ENCODE measurements at places on chromosomes 7 and 10.

DNA sequence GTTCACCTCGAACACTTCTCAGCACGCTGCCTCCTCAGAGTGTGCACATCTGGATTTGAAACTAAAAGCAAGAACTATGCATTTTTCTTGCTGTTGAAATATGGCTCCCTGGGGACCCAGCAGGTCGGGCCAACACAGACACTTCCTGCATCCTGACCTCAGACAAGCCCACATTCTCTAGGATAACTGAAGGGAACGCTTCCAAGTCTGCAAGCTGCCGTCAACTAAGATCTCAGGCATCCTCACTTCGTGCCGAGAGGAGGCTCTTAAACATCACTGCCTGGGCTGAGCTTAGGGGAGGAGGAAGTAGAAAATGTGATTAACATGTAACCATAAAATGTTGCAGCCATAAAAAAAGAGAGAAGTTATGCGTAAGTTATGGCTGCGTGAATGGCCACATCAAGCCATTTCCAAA lies 65.5 kb downstream of the PYROXD2 start:
- DNase-seq, result no peak

- DNase-seq, result no peak
These were observed 50.8 kb downstream of the ZRANB1 start for GRCh38 chr10:124992462-124993344.

DNA sequence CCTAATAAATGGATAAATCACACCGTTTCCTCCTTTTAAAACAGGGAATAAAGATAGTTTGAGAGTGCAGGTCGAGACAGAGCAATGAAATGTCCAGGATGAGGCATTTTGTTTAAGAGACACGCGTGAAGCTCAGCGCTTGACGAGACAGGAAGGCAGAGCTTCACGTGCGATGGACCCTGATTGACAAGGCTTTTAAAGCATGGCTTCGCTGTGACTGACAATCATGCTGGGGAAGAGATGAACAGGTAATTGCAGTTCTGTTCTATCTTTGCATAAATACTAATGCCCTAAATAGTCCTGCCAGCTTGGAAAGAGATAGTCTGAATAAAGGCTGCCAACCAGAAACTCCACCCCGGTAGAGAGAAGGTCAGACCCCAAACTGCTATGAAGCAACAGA lies 442.3 kb upstream of the PFKP start:
- no peak for DNase-seq

- DNase-seq, result no peak
These were observed 38.5 kb downstream of the CRTAC1 start for GRCh38 chr10:97991871-97992270.

DNA sequence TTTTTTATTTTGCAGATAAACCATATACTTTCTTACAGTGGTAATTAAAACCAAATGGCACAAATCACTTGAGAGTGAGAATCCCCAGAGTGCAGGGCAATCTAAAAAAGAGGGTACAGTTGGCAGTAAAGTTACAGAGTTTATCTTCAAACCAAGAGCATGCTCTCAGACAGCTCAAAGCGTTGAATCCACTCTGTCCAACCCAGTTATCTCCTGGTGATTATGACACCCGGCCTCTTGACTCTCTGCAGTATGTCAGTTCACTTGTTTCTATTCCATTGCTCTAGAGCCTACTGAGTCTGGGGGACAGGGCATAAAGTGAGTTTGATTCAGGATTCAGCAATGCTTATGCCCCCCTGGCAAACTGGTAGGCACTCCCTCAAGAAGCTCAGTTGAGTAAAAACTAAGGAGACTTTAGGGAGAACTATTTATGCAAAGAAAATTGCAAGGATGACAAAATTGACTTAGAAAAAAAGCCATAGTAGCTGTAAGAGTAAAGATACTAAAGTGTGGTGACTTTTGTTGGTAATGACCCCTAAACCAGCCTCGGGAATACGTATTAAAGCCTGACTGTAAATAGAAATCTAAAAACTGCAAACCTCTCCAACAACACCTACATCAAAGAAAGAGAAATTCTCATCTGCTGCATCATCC lies 55.5 kb downstream of the COL1A2 start:
- DNase-seq, result no peak

DNA sequence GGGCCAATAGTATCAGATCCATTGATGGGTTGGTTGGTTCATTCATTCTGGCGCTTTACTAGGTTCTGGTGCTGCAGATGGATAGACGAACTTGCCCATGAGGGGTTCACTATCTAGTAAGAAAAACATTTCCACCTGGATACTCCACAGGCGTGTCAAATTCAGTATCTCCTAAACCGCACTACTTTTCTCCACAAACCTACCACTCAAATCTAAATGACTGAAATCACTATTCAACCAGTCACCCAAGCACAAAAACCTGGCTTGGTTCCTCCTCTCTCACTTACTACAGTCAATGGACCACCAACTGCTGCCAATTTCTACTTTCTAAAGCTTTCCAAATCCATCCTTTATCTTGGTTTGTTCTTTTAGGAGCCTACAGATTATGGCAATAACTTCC lies 572 bp downstream of the AGK start:
- no peak for DNase-seq

DNA sequence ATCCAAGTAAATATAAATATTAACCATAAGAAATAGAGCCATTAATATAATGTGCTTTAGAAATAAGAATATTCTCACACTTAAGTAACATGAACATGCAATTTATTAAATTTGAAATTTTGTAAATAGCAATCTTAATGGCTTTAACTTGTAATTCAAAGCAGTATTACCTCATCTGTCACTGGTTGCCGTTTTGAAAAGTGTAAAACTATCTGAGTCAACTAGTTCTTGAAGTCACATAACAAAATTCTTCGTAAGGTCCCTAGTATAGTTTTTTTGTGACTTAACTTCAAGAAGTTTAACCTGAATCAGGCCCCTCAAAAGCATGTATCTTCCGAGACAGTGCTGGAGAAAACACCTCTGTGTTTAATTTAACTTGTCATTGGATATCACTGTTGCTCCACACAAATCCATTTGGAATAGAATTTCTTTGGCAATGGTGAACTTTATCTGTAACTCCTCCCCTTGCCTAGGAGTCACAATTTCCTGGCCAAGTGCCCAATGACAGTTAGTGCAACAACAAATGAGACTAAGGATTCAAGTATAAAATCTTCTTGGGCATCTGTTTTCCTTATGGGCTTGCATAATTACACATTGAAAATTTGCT lies 47.1 kb downstream of the NT5C2 start:
- DNase-seq, result no peak

DNA sequence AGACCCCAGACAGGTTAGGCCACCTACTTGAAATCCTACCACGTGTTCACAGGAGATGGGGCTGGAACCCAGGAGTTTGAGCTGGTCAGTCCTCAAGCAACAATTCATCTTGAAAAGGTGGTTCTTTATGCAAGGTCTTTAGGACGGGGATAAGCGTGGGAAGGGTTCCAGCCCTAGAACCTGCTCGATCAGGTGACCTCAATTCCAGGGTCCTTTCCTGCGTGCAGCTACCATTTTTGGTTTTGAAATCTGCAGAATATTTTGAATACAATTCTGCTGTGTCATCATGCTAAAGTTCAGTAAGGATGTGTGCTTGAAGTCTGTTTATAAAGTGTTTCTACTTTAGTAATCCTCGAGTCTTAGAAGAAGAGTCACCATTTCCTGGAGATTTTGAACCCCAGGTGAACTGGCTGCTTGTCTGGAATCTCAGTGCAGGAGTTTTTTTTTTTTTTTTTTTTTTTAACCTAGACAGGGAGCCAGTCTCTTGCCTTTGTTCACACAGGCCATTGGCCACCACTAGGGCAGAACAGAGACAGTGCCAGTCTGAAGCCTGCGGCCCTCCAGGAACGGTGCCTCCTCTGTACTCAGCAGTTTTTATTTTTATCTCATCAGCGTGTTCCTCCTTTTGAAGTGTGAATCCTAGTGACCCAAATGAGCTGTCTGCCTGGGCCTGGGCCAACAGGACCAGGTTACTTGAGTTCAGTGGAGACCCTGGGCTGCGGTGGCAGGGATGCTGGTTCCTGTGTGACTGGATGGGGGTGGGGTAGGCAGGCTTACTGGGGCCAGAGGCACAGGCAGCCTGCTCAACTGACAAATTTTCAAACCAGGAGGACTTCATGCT lies 54.6 kb downstream of the EEPD1 start:
- no peak for DNase-seq

GRCh38 chr10:113232928-113233511 lies 283.0 kb downstream of the TCF7L2 start:
- DNase-seq, result no peak

DNA sequence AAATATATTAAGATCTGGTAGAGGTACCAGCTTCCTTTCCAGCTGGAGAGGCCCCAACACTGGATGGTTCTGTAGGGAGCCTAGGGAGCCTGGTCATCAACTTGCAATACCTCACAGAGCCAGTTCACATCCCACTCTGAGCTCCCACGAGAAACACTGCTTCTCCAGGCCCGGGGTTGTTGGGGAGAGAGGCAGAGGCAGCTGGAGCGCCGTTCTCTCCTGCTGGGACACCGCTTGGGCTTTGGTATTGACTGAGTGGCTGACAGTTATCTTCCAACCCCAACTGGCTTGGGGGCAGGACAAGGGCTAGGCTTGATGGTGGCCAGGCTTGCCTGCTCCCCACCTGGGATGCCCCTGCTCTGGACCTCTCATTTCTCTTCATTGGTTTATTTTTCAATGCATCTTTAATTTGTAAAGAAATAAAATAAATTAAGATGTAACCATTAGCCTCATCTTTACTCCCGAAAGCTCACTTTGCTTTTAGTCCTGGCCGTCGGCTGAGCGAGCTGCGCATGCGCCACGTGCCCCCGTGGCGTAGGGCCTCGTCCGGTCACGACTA lies 10.0 kb upstream of the CHCHD1 start:
- DNase-seq, result no peak

DNA sequence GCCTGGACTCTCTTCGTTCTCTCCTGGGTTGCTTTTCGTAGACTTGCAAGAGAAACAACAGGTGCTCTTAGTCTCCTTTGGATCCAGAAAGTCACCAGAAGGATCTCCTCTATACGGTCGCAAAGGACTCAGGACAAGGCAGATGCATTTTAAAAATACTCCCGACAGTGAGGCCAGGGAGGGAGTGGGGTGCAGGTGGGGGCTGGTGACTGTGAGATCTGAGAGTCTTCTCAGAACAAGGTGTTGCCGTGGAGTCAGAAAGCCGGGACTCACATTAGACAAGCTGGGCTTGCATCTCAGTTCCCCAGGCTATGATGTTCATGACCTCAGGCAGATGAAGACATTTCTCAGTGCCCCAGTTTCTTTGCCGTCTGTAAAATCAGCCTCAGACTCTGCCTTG lies 507.2 kb downstream of the TCERG1L start:
- DNase-seq, result no peak

- DNase-seq, result no peak
These were observed 199.7 kb downstream of the IMMP2L start for GRCh38 chr7:111362506-111363054.

GRCh38 chr7:35329026-35329425 lies 75.1 kb upstream of the TBX20 start:
- DNase-seq, result no peak

- DNase-seq, result no peak
These were observed 48.2 kb upstream of the NFKB2 start for GRCh38 chr10:102347236-102347828.

DNA sequence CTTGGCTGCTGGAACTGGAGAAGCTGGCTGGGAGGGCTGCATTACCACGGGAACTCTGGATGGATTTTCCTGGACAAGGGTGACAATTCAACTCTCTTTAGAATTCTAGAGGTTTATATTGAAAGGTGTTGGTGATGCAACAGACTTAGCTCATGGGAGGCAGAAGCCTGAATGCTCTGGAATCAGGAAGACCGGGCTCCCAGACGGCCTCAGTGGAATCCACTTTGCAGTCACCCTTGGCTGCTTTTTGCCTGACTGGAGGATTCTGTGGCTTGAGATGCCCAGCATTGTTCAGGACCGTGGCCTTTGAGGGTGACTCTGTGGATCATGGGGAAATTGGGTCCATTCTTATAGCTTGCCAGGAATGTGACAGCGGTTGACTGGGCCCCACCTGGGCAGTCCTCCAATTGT lies 32.3 kb downstream of the PYROXD2 start:
- DNase-seq, result no peak

DNA sequence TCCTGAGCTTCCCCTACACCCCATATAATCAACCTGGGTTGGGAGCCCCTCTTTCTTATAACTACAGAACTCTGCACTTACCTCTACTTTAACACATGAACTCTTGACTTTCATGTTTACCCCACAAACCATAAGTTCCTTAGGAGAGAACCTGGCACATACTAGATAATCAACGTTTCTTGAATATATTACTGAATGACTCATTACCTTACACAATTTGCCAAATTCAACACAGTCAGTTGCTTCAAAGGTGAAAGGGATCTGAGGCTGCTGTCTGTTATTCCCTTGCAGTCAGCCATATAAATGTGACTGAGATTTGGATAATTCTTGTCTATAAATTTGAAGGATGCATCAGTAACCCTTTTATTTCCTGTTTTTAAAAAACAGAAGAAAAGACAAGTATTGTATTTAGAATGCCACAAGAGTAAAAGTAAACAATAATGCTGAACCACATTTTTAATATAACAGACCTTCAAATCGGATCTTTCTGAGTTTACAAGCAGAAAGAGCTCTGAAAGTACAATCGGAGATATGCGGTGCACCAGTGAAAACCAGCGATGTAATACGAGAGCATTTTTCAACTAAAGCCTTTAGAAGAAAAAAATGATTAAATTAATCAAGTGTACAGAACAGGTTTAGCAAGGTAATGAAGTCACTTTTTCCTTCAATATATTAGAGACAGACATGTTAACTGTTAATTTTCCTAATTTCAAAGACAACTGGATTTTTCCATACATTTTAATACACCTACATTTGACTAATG lies 29.5 kb upstream of the LRRC17 start:
- DNase-seq, result no peak

DNA sequence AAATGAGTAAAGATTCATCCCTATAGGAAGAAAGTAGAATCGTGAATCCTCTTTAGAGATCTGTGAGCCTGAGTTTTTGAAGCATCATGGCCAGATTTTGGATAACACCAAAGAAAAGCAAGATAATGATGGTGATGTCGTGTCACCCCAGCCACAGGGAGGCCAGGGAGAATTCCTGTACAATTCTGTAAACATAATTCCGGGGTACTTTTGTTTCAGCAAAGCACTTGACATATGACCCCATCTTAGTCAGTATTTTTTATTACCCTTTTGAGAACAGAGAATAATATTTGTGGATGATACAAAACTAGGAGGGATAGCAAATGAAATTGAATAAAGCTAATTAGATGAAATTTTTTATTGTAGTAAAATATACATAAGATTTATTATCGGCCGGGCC lies 33.8 kb downstream of the NACAD start:
- DNase-seq, result no peak

GRCh38 chr7:135743907-135744731 lies 4.5 kb downstream of the FAM180A start:
- no peak for DNase-seq
